ENCODE measurements at places on chromosomes 4 and X.

DNA sequence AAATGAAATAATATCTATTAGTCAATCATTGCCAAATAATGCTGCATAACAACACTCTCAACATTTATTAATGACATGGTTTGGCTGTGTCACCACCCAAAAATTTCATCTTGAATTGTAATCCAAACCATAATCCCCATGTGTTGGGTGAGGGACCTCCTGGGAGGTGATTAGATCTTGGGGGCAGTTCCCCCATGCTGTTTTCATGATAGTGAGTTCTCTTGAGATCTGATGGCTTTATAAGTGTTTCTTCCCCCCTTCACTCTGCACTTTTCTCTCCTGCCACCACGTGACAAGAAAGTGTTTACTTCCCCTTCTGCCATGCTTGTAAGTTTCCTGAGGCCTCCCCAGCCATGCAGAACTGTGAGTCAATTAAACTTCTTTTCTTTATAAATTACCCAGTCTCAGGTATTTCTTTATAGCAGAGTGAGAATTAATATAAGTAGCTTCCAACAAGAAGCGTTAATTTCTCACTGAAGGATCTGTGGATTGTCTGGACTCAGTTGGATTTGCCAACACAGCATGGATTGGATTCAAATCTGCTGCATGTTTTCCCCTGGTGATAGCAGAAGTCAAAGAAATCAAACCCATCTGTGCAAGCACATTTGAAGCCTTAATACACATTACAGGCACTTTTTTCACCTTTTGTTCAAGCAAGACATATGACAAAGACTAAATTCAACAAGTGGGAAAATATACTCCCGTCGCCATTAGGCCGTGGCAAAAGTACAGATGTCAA, 216.6 kb downstream of the PDGFC start:
- DNase-seq, result no peak

GRCh38 chr4:139986689-139987501, 167.1 kb downstream of the MAML3 start:
- DNase-seq, result no peak

DNA sequence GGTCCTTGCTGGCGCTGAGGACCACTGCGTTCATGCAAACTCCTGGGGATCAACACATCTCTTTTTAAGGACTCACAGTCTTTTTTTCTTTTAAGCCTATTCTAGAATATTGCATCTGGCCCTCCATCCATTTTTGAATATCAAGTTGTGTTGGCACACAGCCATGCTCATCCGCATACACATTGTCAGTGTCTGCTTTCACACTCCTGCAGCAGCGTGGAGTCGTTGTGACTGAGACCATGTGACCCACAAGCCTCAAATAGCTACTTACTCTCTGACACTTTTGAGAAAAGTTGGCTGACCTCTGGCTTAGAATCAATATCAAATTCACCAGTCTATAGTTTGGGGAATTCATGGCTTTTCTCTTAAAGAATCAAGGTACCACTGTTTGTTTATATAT, 191.8 kb upstream of the S100G start:
- DNase-seq, result no peak

DNA sequence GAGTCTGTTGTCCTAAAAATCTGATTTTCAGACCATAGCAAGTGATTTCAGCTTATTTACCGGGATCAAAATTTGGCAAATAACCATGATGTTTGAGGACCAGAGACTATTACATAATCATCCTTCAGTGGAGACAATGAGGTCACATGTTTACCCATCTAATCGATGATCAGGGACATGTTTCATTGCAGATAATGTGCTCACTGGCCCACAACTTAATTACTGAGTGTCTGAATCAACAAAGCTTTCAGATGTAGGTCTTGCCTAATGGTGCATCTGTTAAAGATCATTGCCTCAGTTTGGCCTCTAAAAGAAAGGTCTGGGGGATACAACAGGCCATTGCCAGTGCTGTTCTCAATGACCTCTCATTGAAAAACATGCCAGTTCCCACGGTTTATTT, 42.8 kb upstream of the KLHL34 start:
- DNase-seq, result no peak

DNA sequence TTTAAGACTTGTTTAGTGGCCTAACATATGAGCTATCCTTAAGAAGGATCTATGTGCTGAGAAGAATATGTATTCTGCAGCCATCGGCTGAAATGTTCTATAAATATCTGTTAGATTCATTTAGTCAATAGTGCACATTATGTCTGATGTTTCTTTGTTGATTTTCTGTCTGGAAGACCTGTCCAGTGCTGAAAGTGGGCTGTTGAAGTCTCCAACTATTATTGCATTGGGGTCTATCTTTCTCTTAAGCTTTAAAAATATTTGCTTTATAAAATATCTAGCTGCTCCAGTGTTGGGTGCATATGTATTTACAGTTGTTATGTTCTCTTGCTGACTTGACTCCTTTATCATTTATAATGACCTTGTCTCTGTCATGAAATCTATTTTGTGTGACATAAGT, 9.4 kb upstream of the BLTP1 start:
- no peak for DNase-seq

DNA sequence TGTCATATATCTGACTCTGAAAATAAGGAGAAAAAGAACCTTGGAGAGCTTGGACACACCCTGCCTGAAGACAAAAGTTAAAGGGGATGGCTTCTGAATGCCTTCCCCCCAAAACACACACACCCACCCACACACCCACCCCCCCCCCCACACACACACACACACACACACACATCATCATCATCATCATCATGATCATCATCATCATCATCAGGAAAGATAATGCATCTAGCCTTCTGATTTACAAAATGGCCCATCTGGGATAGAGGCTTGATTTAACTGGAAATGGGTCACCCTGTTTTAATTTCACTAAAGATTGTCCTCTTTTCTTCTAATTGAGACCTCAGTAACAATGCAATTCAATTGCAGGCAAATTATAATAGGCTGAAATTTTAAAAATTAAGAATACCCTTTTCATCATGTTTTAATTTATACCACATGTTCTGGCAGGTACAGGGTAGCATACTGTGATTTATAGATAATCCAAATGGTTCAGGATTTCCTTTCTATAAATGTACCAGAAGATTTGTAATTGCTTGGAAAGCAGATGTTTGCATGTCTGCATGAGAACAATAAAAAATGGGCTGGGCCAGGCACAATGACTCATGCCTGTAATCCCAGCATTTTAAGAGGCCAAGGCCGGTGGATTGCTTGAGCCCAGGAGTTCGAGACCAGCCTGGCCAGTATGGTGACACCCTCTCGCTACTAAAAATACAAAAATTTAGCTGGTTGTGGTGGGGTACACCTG, 56.5 kb downstream of the TRIM2 start:
- no peak for DNase-seq

GRCh38 chr4:148061141-148061481, 329.2 kb downstream of the ARHGAP10 start:
- DNase-seq, result no peak

GRCh38 chr4:56655627-56656345, 25.3 kb downstream of the HOPX start:
- no peak for DNase-seq

DNA sequence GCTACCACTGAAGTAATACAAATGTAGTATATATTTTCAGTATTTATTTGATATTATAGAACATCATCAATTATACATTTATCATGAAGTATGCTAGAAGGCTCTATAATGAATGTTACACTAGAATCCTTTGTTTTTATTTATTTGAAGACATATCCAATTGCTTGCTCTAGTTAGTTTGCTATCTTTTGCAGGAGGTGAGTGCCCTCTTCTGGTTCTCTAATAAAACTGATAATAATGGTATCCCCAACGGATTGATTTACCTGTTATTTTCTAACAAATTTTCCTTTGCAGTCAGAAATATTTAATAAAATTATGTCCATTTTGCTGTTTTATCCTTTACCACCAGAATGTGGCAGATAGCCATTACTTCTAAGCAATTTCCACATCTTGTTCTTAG, 274.3 kb upstream of the TACR3 start:
- DNase-seq, result no peak

- no peak for DNase-seq
These were observed 136.2 kb upstream of the BMPR1B start for GRCh38 chr4:94621491-94622080.

DNA sequence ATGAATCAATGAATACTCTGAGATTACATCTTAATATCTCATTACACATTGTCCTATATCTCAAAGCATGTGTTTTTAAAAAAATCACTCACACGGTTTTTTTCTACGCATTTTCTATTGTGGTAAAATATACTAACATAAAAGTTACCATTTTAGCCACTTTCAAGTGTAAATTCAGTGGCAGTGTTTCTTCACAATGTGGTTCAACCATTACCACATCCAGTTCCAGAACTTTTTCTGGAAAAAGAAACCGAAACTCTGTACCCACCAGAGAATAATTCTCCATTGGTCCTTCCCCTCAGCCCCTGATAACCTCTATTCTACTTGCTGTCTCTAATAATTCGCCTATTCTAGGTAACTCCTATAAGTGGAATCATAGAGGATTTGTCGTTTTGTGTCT, 35.3 kb upstream of the ACSL1 start:
- DNase-seq, result no peak

DNA sequence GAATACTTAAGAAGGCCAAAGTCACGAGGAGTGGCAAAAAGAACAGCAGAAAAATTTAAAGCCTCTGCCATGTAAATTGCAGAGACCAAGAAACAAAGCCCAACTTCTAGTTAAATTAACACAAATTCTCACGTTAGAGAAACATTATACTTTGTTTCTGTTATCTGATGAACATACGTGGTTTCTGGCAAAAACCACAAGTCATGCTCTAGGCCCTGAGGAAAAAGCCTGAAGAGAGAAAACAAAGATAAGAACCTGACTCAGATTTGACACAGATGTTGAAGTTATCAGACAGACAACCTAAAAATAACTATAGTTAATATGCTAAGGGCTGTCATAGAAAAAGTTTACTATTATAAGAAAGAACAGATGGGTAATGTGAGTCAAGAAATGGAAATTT, 149.1 kb upstream of the PCDH10 start:
- DNase-seq, result no peak

DNA sequence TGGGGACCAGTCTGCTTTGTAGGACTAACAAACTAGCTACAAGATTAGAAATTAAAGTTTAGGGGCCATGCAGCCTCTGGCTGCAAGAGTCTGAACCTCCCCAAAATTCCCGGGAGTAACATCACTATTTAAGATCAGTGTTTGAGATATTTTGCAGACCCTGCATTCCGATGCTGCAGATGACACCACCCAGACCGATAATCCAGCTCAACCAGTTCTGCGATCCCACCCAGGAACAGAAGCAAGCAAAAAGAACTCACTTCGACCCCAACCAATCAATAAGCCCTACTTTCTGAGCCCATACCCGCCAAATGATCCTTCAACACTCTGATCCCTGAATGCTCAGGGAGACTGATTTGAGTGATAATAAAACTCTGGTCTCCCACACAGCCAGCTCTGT, 877.8 kb downstream of the FAT4 start:
- DNase-seq, result no peak

- DNase-seq, result no peak
These were observed 109.9 kb downstream of the AFF2 start for GRCh38 chrX:148610328-148610698.

DNA sequence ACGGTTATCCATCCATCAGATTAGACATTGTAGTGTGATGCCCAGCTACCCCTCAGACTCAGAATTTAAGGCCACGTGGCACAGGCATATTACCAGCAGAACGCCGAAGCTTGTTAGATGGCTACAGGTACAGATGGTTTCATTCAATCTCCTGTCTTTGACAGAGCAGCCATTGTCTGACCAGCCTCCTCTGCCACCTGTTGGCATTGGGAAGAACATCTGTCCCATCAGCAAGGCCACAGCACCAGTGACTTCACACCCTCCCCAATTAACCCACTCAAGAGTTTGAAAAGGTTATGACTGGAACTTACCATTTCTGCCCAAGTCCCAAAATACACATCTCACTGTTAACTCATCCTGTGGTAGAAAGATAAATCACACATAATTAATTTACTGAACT, 22.0 kb upstream of the PHKA2 start:
- no peak for DNase-seq

GRCh38 chr4:21888195-21888976, 60.2 kb downstream of the KCNIP4 start:
- DNase-seq, result no peak

DNA sequence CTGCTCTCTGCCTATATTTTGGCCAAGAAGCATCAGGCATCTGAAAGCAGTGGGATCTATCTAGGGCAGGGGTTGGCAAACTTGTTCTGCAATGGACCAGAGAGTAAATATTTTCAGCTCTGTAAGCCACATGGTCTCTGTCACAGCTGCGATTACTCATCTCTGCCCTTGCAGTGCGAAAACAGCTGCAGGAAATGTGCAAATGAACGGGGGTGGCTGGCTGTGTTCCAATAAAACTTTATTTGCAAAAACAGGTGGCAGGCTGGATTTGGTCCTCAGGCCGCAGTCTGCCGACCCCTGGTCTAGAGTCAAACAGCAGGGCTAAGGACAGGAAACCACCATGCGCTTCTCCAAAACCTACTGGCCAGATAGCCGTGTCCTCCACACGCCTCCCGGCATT, 48.6 kb downstream of the ACOX3 start:
- DNase-seq, result no peak

- DNase-seq, result no peak
These were observed 366.0 kb downstream of the BCOR start for GRCh38 chrX:39731735-39732134.

- DNase-seq, result no peak
These were observed 1216.1 kb downstream of the FSTL5 start for GRCh38 chr4:160947653-160948052.

DNA sequence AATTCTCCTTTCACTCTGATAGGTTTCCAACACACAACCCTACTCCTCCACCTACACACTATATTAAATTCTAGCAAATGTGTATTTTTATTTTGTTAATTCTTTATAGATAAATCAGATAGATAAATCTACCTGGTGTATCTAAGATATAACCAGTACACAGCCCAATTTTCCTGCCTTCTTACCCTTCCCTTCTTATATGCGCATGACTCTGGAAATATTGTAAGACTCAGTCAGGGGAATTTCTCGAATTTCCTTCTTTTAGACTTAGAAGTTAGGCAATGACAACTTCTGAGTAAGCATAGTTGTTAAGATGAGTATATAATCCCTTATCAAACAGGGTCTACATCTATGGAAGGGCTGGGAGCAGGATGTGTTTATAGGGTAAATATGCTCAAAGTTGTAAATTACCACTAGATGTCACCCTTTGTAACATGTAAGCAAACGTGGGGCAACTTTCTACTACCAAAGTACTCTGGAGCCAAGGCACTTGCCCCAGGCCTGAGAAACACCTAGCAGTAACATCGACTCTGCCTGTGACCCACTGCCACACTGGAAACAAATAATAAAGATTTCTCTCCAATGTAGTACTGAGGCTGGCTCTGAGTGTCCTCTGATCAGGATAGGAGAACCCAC, 444.7 kb downstream of the IQCM start:
- DNase-seq, result no peak

- DNase-seq, result no peak
These were observed 79.4 kb upstream of the HELT start for GRCh38 chr4:184938871-184939270.

GRCh38 chrX:40153345-40154249, 55.8 kb upstream of the BCOR start:
- DNase-seq, result no peak
